ENCODE measurements at places on chromosomes 4 and X.

DNA sequence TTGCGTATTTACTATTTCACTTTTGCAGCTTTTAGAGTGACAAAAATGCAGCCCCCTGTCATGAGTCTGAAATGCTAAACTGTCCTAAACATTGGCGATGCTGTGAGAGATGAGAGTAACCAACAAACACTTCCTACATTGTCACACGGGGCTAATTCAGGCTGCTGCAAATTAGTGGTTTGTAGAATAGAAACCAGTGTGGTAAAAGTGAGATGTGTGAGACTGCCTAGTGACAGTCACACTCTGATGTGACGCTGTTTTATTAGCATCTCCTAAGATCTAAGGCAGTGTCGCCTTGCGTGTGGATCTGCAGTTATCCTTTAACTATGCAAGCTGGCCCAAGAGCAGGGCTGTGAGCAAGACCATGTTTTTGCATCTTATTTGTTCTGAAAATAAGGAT, 800.2 kb upstream of the TENM3 start:
- DNase-seq: no peak

DNA sequence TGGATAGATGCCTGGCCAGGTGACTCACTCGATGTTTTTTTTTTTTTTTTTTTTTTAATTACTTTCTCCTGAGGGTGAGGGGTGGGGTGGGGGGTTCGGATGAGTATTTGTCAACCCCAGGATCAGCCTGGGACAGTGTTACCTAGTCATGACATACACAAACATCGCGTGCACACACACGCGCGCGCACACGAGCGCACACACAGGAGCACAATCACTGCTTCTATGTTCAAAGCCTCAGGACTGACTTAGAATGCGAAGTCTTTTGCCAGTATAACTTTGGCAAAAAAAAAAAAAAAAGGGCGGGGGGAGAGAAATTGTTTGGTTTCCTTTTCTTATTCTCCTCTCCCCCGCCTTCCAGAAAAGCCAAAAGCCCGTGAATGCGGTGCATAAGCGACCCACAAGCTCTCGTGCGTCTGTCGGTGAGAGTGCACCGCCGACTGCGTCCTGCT, 115.0 kb upstream of the TEX13C start:
- DNase-seq: no peak

- DNase-seq: peak; percentile 95
These were observed 77.5 kb downstream of the ELF2 start for GRCh38 chr4:139099366-139099982.

DNA sequence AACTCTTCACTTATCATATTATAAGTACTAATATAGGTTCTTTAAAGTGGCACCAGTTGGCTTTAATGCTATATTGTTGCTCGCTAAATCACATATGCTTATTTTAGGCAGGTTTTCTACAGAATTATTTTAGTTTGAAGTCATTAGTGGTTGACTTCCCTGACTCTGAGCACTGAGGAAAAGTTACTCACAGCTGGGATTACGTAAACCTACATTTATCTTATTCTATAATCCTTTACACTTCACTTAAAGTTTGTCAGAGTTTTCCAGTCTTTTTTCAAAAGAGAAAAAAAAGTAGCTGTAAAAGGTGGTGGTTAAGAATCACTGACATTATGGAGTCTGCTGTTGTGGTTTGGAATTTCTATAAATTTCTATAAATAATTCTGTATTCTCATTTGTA, 5.8 kb downstream of the UGT2B4 start:
- DNase-seq: no peak
